ENCODE measurements at places on chromosomes 1 and 21.

- DNase-seq: no peak
These were observed 118.7 kb upstream of the ZBTB40 start for GRCh38 chr1:22332795-22333499.

GRCh38 chr1:43134068-43134467, 38.0 kb downstream of the EBNA1BP2 start:
- DNase-seq: no peak

- no peak for DNase-seq
These were observed 101.7 kb downstream of the PHTF1 start for GRCh38 chr1:113657556-113658063.

DNA sequence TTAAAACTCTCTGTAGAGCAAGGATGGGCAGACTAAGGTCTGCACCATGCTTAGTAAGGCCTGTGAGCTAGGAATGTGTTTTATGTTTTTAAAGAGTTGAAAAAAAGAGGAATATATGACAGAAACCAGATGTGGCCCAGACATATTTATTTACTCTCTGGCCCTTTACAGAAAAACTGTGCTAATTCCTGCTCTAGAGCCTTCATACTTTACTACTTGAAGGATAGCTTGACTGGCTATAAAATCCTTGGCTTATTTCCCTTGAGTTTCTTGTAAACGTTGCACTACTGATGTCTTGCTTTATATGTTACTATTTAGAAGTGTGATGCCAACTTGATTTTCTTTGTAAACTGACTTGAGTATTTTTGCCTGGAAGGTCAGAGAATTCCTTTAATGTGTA, 33.5 kb downstream of the CTBS start:
- no peak for DNase-seq

DNA sequence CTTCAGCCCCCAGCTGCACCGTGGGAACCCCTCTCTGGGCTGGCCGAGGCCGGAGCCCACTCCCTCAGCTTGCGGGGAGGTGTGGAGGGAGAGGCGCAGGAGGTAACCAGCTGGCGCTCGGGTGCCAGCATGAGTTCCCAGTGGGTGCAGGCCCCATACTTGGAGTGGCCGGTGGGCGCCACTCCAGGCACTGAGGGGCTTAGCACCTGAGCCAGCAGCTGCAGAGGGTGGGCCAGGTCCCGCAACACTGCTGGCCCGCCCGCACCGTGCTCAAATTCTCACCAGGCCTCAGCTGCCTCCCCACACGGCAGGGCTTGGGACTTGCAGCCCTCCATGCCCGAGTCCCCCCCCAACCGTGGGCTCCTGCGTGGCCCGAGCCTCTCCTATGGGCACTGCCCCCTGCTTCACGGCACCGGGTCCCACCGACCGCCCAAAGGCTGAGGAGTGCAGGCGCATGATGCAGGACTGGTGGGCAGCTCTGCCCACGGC, 47.2 kb downstream of the LRRC53 start:
- DNase-seq: no peak

DNA sequence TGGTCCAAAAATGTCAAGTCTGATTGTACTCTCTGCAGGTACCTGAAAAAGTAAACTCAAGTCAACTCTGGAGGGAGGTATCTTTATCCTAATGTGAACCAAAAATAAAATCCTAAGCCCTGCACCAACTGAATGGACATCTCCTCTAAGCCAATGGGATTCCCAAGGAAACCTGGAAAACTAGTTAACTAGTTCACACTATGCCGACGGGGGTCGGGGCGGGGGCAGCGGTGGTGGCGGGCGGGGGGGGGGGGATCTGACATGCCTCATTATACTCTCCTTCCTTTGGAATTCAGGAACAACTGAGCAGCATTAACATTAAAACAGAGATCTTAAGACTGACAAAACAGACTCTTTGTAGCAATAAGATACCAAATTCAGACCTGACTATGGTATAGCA, 452.6 kb upstream of the CAMK1G start:
- no peak for DNase-seq

DNA sequence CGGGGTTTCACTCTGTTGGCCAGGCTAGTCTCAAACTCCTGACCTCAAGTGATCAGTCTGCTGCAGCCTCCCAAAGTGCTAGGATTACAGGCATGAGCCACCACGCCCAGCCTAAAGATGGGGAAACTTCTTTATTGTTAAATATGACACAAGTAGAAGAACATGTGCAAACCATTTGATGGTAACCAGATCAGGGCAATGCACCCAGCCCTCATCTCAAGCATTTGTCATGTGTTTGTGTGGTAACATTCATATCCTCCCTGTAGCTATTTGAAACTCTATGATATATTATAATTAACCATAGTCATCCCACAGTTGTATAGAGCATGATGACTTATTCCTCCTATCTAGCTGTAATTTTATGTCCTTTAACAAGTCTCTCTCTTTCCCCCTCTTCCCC, 119.5 kb upstream of the TMPRSS2 start:
- DNase-seq: no peak

- DNase-seq: no peak
These were observed 48.0 kb downstream of the DISC1 start for GRCh38 chr1:231674575-231674974.

- DNase-seq: no peak
These were observed 6.6 kb upstream of the FOXE3 start for GRCh38 chr1:47409311-47410067.

GRCh38 chr1:156618853-156619581, at the start of gene HAPLN2:
Gene HAPLN2 (plus strand): TSS chr1:156619415. CDS start chr1:156623491, 4,076 bp downstream.
- DNase-seq: no peak

GRCh38 chr1:163337631-163338030, 15.9 kb downstream of the NUF2 start:
- DNase-seq: no peak

- DNase-seq: no peak
These were observed 73.1 kb downstream of the GREM2 start for GRCh38 chr1:240538776-240539430.

GRCh38 chr1:234197839-234198238, 175.4 kb upstream of the COA6 start:
- DNase-seq: no peak

DNA sequence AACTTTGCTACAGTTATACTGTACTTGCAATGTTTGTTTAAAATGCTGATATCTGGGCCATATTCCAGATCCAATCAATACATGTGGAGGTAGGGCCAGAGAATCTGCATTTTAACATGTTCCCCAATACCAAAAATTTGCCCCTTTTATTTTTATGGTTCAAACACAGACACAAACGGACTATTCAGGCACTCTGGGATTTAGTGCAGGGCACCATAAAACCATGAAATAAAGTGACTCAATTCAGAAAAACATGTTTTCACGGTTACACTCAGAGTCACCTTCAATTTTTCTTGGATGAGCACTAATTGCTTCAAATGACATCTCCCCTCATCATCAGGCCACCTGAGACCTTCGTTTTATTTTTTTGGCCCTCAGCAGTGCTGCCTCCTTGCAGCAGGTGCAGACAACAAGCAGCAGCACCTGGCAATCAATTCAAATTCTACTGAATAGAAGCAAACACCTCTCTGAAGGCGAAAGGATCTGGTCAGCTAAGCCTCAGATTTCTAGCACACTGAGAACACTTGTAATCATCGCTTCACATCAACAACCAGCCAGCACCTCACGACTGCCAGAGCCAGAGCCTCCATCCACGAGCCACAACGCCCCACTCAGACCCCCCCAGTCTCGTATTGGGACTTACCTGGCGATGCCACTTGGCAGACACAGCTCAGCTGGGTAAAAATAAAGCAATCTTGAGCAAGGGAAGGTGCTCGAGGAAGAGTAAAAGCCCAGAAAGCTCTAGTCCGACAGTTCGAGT, 1.1 kb downstream of the ERO1B start:
- no peak for DNase-seq

GRCh38 chr1:12136916-12137610, 29.7 kb upstream of the TNFRSF1B start:
- DNase-seq: no peak

GRCh38 chr1:24621121-24621520, 22.0 kb upstream of the SRRM1 start:
- DNase-seq: no peak

DNA sequence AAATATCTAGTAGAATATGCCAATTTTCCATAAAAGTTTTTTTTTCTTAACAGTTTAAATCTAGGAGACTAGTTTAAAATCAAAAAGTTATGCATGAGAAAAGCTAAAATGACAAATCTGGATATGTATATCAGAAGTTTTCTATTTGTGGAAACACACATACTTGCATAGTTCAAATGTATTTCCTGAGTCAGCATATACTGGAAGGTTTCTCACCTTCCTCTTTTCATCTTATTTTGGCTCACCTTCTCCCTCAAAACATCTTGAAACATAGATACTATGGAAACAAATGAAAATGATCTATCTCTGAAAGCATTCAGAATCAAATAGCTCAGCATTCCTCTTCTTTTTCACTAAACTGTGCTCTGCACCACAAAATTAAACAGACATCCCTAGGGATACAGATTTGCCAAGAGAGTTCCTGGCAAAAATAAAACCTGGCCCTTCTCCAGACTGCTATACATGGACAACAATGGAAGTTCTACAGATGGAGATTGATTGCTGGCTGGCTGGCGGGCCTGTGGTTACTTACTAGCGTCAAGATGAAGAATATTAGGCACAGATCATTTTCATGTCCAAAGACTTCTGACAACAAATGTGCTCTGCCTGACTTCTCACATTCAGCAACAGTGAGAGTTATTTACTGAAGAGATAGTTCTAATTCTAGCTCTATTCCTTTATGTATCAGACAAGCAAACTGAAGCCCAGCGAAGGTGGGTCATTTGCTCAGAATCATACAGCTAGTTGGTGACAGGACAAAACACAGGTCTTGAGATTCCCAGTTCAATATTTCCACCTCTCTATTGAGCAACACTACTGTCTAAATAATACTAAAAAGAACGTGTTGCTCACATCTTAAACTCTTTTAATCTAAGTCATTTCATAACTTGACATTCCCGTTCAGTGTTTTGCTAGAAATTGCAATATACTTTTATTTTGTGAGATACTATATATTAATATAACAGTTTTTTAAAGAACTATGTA, 26.6 kb downstream of the DIPK1A start:
- DNase-seq: no peak

GRCh38 chr1:204299814-204300365, 59.8 kb downstream of the PLEKHA6 start:
- no peak for DNase-seq

DNA sequence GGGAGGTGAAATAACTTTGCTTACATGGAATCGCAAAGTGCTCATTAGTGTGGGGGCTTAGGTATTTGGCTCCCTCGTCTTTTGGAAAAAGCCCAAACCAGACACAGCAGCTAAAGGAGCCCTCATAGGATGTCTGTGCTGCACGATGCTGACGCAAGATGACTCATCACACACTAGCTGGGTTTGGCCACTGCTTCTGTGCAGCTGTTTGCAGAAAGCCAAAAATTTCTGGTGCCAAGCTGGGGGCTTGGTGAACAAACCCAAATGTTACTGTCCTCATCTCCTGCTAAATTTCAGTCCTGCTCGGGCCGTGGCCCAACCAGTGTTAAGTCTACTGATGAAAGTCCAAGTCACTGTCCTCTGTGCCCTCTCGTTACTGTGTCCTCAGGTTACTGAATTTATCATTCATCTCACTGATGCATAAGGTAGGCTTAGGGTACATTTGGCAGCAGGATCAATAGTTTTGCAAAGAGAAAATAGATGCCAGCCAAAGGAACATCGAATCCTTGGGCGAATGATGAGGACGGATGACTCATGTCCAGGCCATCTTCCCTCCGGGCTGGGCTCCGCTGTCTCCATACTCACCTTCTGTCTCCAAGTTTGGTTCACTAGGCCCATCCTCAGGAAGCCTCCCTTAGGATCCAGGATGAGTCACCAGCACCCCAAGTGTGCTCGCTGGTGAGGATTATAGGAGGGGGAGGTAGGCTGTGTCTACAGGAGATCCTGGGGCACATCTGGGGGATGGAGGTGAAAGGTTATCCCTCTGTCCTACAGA, 177.7 kb downstream of the ADSS2 start:
- no peak for DNase-seq

- DNase-seq: no peak
These were observed 76.4 kb upstream of the EDN2 start for GRCh38 chr1:41560931-41561330.

GRCh38 chr1:23463286-23463685, 20.7 kb downstream of the ASAP3 start:
- DNase-seq: no peak

DNA sequence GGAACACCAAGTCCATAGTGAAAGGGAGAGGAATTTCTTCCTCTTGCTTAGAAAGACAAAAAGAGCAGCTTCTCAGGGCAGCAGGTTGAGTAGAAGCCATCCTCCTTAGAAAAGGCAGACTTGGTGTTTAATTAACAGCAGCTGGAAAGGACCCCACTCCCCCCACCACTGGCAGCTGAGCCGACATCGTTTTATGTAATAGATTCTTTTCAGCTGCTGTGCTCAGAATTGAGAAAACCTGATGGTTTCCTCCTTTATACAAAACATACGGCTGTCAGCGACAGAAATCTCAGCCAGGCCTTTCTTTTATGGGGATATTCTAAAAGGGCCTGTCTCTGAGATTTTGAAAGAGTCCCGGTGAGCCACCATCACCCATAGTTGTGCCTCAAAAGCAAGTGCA, 49.9 kb downstream of the MAN1C1 start:
- DNase-seq: no peak

DNA sequence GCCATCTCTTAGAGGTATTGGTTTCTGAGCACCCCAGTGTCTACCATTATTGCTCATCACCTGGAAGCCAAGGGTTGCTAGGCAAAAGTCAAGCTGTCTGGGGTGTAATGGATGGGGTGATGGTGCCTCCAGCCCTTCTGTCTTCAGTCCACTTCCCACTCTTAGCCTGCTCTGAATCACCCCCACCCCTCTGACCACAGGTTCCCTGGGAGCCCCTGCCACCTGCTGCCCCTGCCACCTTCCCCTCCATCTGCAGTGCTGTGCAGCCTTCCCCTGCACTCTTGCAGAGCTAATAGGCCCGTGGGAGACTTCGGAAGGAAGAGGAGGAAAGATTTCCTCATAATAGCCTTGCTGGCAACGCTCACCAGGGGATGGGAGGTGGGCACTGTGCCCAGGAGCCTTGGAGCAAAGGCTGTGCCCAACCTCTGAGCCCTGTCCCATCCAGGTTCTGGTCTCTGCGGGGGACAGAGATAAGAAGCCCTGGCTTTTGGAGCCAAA, 35.5 kb downstream of the CAPN2 start:
- no peak for DNase-seq

GRCh38 chr1:101154547-101154946, 82.3 kb upstream of the S1PR1 start:
- DNase-seq: no peak

GRCh38 chr1:26022404-26022779, 817 bp downstream of the EXTL1 start:
- no peak for DNase-seq

GRCh38 chr1:16224472-16224871, 12.0 kb upstream of the ARHGEF19 start:
- DNase-seq: no peak

All from stimulated activated CD8-positive, alpha-beta memory T cell treated with anti-CD3 and anti-CD28 coated beads, Interleukin-4, amount 100 ng/mL, for 1 hour (primary cell).